ENCODE measurements at places on chromosomes 3 and 15.

GRCh38 chr3:52128118-52128683 is 26.0 kb downstream of the POC1A start:
- peak; percentile 22 for DNase-seq

DNA sequence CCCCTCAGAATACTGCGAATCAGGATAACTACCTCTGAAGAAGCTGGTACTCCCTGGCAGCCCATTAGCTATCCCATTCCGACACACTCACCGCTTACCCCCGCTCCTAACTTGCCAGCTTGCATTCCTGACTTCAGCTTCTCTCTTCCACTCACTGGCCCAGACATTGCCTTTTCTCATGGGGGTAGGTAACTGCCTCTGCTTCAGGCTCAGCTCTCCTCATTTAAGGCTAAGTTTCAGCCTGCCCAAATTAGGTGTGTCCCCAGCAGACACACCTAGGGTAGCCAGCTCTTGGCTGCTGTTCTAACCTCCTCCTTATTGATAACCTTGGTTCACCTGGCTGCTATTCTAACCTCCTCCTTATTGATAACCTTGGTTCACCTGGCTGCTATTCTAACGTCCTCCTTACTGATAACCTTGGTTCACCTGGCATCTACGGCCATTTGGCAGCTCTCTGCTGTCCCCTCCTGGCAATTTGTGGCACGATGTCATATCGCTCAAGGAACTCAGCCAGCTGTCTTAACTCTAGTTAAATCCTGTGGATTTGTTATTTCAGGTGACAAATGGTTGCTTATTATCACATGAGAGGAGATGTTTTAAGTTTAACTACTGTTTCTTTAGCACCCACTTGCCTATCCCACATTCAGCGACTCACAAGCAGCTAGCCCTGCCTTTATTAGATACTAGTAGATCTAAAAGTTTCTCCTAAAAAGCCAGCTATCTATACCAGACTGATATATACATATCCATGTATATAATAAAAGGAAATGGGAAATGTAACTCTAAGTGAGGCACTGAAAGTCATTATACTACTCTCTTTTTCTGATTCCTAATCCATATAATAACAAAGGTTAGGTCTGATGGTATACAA is 106.5 kb upstream of the ACP3 start:
- DNase-seq: no peak

GRCh38 chr15:33146051-33146450 is 48.5 kb downstream of the FMN1 start:
- DNase-seq: no peak

DNA sequence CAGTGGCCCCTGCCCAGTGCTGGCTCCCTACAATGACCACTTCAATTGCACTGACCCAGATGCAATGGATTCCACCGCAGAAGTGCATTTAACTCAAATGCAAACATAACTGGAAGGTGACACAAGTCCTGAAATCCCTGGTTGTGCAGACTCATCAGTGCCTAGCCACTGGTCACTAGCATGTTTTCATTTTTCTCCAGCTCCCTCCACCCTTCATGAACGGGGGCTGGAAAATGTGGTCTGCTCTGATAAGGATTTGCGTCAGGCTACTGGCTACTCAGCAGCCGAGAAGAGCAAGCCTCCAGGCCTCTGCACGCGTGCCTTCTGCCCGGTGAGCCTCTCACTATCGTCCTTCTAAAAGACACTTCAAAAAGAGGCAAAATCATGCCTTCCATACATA is 27.4 kb upstream of the FURIN start:
- DNase-seq: no peak

DNA sequence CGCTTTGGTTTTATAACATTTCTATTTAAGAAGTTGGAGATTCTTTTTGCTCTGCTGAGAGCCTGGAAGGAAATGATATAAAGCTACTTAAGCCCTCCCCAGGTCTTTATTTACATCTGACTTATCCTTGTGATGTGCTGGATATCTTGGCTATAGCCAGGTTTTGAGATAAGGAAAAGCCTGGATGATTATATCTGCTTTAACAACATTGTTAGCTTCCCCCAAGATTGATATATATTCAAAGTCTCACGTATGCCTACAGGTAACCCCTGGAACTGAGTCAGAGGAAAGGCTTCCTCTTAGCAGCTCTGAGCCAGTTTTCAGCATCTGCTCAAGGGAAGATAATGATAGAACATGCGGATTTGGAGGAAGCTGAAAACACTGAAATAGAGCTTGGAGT is 61.5 kb upstream of the CRBN start:
- no peak for DNase-seq

DNA sequence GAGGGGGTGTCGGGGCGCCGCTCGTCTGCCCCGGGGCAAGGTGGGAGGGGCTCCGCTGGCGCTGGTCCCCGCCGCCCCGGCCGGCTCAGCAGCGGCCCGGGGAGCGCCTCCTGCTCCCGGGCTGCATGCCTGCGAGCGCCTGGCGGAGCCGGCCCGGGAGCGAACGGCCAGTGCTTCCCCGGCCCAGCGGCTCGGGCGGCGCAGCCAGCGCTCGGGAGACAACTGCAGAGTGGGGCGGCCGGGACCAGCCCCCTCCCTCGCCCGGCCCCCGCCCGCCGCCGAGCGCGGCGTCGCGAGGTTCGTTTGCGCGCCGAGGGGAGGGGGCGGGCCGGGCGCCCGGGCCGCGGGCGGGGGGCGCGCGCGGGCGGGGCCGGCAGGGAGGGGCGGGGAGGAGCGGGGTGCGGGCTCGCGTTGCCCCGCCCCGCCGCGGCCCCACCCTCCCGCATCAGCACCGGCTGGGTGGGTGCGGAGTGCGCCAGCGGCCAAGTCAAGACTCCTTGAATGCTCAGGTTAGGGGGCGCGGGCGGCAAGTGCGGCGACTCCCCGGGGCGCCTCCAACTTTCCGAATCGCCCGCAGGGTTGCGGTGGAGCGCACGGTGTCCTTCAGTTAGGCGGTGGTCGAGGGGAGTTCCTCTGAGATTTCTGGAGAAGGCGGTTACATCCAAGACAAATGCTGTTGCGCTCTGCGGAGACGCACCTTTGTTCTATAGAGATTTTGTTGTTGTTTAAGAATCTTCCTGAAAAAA is at the start of gene RGMA:
Gene RGMA (minus strand): TSS at position 231 of the 746 bp plus-strand sequence. CDS start 279 bp downstream, outside the sequence.
- no peak for DNase-seq

DNA sequence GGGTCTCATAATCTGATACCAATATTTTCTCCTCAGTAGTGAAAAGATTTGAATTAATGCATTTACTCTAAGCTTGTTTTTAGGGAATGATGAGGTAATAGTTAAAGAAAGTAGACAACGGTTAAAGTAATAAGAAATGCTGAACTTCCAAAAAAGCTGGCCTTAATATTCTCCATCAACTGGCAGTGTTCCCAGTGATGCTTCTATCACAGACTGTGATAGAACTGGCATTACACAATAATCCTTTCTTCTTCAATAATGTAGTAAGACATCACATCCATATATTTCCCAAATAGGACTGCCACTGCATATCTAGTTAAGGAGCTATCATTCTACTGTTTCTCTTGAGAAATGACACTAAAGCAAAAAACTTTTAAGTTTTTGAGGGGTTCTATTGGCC is 188.7 kb downstream of the IL5RA start:
- DNase-seq: no peak

DNA sequence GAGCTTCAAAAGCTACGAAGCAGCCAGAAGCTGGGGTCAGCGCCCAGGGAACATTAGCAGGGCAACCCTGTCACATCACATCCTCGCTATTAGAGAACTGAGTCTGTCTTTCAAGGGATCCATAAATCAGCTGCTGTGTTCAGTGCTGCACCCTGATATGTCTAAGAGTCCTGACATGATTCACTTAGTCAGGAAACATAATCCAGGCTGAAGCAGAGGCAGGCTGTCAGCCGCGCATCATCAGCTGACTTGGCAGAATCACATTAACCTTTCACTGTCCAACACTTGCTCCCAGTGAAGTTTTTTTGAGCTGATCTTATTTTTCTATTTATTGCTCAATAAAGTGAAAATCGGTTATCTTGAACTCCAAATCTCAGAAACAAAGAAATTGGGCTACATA is 23.5 kb downstream of the MYH15 start:
- peak; percentile 5 for DNase-seq

DNA sequence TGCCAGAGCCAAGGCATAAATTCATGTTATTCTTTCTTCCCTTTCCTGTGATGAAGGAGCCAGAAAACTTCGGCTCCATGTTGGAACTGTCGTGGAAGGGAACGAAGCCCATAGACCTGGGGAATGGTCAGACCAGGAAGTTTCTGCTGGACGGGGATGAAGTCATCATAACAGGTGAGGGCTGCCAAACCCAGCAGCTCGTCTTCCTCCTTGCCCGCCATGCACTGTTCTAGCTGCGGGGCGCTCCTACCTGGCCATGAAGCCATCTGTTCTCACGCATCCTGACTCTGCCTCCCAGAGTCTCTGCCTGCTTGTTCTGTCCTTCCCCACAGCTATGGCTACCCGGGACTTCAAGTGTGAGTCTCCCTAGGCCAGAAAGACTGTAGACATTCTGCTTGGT is 28.2 kb downstream of the FAH start:
- no peak for DNase-seq

DNA sequence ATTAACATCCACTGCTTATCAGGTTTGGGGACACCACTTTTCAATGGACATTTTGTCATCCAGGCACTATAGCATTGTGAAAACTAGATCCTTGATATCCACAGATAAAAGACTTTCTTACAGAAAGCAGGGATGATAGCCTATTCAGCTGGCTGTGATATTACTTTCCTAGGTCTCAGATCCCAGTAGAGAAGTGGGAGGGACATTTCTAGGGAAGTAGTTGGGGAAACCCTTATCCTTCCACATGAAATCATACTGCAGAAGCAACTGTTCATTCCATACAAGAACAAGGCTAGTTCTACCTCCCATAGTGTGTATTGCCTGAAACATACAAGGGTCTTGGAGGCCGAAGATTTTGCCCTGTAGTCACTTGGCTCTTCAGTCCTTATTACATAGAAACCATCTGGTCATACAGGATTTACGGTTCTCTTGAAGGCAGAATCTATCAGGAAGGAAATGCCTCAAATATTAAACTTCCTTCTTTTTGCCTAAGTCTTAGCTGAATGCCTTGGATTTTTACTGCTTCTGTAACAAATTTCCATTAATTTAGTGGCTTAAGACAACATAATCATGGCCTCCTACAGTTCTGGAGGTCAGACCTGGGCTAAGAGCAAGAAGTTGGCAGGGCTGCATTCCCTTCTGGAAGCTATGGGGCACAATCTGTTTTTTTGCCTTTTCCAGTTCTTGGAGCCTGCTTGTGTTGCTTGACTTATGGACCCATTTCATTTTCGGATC is 119.4 kb downstream of the ECT2 start:
- peak; percentile 2 for DNase-seq

GRCh38 chr3:17087509-17087908 is 202.8 kb downstream of the PLCL2 start:
- no peak for DNase-seq

DNA sequence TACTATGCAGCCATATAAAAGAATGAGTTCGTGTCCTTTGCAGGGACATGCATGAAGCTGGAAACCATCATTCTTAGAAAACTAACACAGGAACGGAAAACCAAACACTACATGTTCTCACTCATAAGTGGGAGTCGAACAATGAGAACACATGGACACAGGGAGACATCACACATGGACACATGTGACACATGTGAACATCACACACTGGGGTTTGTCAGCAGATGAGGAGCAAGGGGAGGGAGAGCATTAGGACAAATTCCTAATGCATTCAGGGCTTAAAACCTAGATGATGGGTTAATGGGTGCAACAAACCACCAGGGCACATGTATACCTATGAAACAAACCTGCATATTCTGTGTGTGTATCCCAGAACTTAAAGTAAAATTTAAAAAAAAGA is 408.0 kb downstream of the EPHB1 start:
- DNase-seq: no peak

GRCh38 chr3:117871934-117872333 is 1162.4 kb downstream of the TUSC7 start:
- no peak for DNase-seq

- DNase-seq: peak; percentile 50
Measured at GRCh38 chr3:44516230-44516629, 38.8 kb upstream of the ZNF445 start.

DNA sequence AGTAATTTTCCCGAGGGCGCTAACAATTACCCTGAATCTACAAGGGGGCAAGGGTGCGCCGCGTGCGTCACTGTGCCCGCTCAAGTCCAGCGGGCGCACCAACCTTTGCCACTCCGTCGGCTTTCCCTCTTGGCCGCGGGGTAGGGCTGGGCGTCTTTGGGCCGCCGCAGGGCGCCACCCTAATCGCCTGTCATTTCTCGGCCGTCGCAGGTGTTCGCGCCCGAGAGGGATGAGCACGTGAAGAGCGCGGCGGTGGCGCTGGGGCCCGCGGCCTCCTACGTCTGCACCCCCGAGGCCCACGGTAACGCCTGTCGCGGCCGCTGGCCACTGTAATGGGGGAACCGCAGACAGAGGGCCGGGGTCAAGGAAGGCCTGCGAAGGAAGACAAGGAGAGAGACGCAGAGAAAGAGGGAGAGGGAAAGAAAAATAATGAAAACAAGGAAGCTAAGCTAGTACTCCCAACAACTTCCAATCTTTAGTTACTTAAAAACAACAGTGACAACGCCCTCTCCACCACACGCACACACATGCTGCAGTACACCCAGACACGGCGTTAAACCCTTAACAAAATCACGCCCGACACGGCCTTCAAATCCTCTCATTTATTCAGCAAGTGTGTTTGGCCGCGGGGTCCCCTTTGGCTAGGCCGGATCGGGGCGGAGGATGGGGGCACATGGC is 3.8 kb downstream of the SKOR1 start:
- no peak for DNase-seq

DNA sequence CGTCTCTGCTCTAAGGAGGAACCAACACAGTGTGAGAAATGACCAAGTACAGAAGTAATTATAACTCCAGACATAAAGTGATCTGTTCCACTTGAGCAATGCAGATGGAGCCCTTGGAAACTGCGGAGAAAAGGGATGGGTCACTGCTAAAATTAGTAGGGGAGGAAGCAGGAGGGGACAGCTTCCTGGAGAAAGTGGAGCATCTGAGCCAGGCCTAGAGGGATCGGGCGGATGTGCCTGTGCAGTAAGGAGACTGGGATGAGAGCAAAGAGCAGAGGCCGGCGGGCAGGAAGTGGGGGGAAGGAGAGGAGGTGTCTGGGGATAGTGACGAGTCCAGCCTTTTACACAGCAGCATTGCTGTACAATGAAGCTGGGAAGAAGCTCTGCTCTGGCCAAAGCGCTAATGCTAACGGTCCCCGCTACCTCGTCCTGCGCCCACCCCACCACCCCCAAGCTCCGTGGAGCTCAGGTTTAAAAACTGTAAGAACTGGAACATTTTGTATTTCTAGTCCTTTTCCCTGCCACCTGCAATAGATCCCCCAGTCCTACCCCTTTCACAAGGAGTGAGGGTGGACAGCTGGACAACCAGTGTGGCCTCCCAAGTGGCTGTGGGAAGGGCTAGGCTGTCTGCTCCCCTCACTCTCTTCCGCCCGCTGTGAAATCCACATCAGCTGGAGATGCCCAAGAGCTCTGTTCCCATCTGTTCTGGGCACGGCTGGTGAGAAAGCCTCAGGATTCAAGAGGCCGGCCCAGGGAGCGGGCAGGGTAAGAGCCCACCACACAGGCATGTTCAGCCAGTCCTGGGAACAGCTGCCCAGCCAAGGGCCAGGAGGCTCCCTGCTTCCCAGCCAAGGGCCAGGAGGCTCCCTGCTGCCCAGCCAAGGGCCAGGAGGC is 53.0 kb upstream of the HES1 start:
- DNase-seq: peak; percentile 46

GRCh38 chr15:37693926-37694325 is 240.5 kb upstream of the TMCO5A start:
- DNase-seq: no peak

GRCh38 chr15:33296856-33297255 is 13.9 kb upstream of the RYR3 start:
- DNase-seq: no peak
